ENCODE measurements at places on chromosomes 12 and 14.

GRCh38 chr12:78501825-78502224 is 362.7 kb upstream of the SYT1 start:
- DNase-seq, result no peak

DNA sequence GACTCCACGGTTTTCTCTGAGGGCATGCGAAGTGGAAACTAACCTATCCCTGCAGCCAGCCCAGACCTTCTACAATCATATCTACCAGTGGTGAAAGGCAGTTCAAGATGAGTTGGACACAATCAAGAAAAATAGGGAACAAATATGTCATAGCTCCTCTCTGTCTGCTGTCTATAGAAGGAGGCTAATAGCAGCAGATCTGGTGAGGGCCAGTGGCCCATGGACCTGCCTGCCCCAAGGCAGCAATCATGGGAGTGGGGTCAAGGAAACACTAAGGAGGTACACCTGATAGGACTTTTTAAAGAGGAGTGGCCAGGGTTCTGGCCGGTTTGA is 149.5 kb downstream of the PRKCH start:
- no peak for DNase-seq

- DNase-seq, result peak; percentile 81
Measured at GRCh38 chr14:73463411-73463810, 5.1 kb upstream of the NUMB start.

- no peak for DNase-seq
Measured at GRCh38 chr12:24950231-24950834, 1.4 kb upstream of the BCAT1 start.

DNA sequence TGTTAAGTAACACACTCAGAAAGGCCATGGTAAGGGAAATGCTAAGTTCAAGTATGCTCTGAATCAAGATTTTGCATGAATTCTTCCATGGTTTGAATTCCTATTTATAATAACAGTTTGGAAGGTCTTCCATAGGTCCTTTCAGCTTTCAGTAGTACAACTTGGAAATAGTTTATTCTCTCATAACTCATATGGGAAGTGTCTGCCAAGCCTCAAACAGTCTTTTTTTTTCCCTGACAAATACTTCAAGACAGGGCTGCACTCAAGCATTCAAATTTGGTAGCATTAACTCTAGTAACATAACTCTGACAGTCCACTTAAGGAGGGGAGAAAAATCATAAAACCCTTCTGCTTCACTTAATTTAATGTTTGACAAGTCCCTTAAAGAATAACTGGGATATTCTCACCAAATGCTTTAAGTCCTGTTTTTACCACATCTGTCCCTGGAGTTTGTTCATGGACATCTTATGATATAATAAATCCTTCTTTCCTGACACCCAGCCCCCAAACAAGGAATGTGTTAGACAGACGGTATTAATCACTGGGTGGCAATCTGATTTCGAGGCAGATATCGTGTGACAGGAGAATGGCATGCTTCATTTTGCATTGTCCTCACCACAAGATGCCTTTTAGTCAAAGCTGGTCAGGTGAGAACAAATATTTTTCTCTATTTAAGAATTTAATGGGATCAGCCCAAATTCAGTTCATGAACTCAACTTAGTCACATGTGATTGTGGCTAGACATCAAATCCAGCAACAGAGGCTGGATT is 165.7 kb downstream of the BMP4 start:
- peak; percentile 61 for DNase-seq

GRCh38 chr14:68047906-68048305 is 228.3 kb downstream of the RAD51B start:
- DNase-seq, result no peak

DNA sequence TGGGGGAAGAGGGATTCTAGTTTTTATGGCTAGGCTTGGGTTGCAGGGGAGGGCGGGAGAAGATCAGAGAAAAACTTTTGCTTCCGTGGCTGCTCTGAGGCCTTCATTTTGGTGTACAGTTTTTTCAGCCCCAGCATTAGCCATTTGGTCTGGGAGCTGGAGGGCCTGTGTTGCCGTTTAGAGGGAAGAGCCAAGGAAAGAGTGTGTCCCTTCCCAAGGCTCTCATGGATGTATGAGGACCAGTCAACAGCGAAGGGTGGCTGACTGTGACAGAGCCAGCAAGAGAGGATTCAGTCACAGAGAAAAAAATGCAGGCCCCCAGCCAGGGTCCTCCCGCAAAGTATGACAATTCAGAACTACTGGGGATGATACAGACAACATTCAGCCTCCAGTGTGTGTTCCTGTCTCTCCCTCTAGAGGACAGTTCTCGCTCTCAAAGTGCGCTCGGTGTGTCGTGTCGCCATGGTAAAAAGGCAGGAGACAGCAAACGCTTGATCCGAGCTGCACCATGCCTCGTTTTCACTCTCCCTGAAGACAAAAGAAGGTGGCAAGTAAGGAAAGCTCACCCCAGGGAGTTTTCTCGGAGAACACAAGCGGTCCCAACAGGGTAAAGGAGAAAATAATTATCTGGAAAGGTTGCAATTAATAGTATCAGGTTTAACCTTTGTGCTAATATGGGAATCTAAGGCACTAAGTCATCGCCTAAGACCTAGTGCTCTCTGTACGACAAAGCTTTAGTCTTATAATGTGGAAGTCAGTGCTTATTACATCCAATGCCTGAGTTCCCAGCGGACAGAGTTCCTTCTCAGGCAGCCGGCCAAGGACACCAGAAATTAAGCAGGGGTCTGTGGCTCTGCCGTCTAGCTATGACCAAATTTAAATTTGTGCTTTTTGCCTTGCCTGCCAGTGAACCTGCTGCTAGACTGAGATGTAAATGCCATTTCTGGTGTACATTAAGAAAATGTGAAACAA is 157.3 kb upstream of the PLXNC1 start:
- DNase-seq, result peak; percentile 76

DNA sequence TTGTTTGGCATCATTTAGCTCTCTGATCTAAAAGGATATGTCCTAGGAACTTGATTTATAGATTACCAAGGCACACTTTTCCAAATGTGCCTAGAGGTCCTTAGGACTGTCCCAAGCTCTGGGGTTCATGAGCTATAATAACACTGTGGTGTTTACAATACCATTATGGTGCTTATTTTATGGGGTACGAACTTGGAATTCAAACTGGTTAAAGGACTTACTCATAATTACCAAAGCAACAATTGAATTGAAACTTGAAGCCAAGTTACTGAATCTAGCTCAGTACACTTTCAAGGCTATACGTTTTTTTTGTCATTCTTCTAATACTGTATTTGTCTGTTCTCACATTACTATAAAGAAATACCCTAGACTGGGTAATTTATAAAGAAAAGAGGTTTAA is 9.6 kb upstream of the TEP1 start:
- DNase-seq, result no peak

- DNase-seq, result no peak
Measured at GRCh38 chr12:109170324-109170723, 53.9 kb downstream of the ACACB start.

GRCh38 chr14:42222924-42223471 is 616.3 kb downstream of the LRFN5 start:
- DNase-seq, result peak; percentile 72

- DNase-seq, result no peak
Measured at GRCh38 chr12:3771853-3772252, 18.9 kb upstream of the CRACR2A start.

DNA sequence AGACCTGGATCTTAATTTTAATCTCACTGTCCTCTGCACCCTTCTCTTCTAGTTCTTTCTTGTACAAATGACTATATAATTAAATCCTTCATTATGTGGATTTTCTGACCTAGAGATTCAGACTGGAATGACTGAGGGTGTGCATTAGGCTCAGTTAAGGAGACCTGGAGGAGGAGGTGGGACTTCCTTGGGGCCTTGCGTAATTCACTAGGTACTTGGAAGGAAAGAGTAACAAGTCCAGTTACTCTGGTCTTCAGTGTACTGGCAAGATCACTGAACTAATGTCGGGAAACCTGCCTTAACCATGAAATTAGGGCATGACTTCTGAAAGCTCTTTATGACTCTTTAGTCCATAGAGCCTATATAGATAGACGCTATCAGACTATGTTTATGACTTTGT is 441.4 kb downstream of the EGLN3 start:
- no peak for DNase-seq

GRCh38 chr14:77406086-77406485 is 17.2 kb downstream of the NOXRED1 start:
- DNase-seq, result no peak

GRCh38 chr14:26626256-26626655 is 28.4 kb upstream of the NOVA1 start:
- no peak for DNase-seq

- DNase-seq, result no peak
Measured at GRCh38 chr14:65027127-65027799, 40.6 kb downstream of the FNTB start.

- DNase-seq, result no peak
Measured at GRCh38 chr12:9634969-9635754, 27.4 kb upstream of the KLRB1 start.

DNA sequence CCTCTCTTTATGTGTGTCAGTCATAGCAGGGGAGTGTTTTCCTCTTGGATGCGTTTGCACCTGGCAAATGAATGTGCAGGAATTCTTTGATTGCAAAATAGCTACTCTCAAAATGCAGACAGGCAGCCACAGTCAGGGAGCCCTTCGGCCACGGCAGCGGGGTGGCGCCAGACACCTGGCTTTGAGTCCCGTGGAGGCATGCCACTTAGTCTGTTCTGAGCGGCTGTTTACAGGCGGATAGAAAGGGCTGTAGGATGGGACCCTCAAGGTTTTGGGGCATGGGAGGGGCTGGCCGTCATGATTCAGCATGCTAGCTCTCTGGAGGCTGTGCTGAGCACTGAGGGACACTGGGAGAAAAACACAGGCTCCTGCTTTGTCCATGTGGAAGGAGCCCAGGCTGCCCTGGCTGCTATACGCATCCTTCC is 117.1 kb downstream of the SLC25A47 start:
- DNase-seq, result peak; percentile 84

DNA sequence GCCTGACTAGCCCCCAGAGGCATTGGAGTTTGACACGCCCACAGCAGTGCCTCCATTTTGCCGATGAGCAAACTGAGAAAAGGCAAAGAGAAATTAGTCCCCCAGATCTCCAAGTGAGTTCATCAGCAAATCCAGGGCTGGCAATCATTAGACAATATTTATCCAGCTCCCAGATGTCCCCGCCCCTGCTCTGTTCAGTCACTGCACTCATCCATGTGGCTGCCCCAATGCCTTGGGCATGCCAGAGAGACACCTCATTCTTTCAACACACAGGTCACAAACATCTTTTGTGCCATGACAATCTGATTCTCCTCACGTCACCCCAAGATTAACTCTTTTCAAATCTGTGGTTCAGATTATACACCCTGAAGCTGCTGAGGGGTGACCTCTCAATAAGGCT is 43.5 kb downstream of the DPF3 start:
- peak; percentile 15 for DNase-seq

DNA sequence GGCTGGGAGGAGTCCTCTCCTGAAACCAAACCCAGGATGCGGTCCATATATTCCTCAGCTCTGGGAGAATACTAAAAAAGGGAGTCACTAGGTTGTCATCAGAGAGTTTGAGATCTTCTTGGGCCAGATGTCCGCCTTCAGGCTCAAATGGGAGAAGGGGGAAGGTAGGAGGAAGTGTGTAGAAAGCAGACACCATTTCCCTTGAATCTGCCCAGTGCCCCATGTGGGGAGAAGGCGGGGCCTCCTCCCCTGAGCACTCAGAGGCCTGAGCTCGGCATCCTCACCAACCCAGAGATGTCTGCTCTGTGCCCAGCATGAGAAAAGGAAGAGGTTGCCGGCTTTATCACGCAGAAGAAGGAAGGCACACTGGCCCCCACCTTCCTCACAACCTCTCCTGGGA is 37.3 kb downstream of the LTBP2 start:
- peak; percentile 19 for DNase-seq

DNA sequence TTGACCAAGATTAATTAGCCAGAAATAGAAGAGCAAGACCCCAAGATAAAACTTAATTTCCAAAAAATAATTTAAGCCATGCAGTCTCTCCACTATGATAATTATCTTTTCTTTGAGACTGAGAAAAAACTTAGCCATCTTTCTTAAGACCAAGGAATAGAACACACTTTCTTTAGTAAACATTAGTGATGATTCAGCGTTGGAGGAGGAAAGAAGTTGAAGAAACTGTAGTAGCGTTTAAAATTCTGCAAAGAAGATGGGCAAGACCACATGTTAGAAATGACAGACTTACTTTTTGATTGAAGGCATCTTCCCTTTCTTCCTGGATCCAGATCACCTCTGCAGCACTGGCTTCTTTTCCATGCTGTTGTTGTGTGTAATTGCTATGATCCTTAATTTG is 124.8 kb upstream of the RASSF8 start:
- peak; percentile 35 for DNase-seq

Data from M059J (cell line).